Activated CD4-positive, CD25-positive, alpha-beta regulatory T cell (primary cell): ENCODE measurements at places on chromosomes 3 and 15.

DNA sequence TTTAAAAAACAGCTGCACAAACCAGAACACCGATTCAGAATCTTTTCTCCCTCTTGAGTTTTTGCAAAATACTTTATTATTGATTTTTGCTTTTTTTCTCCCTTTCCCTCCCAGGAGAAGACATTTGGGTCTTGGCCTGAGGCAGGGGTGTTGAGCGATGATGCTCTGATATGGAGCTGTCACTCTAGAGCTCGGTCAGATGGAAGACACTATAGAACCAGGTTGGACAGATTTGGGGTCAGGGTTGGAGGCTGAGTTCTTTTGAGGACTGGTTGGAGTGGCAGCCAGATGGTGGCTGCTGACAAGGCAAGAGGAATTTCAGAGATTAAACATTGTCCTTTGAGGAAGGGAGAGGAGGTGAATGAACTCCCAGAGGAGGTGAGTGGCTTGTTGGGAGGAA, 16.9 kb downstream of the CDAN1 start:
- DNase-seq: no peak

GRCh38 chr15:60326343-60326742, 71.4 kb downstream of the ANXA2 start:
- DNase-seq: no peak

DNA sequence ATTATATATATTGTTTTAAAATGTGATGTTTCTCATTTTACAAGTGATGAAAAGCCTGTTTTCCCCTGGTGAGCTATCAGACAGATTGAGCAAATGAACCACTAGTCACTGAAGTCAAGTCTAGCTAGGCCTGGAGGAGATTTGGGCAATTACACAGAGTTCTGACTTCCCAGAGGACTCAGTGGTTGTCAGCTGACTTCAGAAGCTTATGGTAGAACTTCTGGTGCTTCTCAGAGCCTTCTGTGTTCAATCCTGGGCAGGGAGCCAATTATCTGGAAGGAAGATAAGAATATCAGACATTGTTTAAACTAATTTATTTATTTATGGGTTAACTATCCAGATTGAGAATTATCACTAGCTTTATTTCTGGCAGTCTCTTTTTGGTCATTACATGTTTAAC, 37.7 kb upstream of the NAALADL2 start:
- DNase-seq: no peak

DNA sequence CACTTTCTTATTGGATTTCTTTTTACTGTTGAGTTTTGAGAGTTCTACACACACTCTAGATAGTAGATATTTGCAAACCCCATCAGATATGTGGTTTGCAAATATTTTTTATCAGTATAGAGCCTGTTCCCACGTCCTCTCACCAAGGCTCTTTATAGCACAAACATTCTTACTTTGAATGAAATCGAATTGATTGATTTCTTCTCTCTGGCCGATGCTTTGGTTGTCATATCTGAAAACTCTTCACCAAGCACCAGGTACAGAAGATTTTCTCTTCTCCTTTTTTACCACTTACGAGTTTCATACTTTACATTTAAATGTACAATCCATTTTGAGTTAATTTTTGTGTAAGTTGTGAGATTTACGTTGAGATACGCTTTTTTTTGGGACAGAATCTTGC, 163.4 kb downstream of the PTPRG start:
- DNase-seq: no peak

DNA sequence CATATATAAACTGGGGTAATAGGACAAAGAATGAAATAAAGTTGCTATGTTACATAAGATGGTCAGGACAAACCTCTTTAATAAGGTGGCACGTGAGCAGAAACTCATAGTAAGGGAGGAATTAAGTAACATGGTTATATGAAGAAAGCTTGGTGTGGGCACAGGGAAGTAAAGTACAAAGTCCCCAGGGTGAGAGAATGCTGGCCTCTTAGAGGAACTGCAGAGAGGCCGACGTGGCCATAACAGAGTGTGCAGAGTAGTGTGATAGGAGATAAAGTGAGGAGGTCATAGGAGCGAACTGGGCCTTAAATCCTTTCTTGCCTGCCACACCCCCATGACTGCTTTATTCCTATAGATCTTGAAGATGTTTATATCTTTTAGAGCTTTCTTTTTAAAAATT, 17.4 kb upstream of the RBMS3 start:
- no peak for DNase-seq

DNA sequence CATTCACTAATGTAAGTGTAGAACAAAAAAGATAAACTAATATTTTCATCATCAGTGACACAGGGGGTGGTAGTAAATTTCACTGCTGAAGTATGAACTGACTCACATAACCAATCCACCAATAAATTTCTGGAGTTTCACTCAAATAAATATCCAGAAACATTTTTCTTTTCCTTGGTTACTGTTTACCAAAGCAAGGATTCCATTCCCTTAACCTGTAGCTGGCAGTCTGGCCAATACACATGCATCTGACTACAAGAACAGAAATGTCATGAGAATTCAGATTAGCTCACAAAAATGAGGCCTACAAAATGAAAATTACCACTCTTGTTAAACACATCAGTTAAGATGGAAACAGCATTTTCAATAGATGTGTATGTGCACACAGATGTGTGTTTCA, 80.3 kb downstream of the STAG1 start:
- DNase-seq: no peak

DNA sequence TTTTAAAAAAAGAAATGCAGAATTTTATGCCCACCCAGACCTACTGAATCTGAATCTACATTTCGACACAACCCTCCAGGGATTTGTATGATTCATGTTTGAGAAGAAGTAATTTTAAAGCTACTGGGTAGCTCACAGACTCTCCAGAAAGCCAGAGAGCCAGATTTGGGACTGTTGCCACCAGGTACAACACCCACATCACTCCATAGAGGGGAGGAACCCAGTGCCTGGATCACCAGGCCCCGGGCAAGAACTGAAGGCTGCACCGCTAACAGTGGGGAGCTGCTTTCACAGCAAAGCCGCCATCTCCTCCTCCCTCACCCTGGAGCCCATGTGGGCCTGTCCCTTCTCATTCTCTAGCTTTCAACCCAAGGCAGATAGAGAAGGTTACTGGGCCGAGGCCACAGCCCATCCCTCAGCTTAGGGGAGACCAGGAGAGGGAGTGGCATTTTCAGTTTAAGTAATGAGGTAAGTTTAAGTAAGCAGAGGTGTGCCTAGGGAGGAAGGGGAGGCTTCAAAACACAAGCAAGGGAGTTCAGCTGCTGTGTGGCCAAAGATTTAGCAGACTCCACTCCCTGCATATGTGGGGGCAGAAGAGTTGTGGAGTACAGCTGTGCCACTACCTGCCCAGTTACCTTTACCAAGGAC, 109.8 kb downstream of the IL12A start:
- DNase-seq: no peak

- DNase-seq: no peak
Measured at GRCh38 chr3:185767002-185767688, 57.7 kb downstream of the IGF2BP2 start.

DNA sequence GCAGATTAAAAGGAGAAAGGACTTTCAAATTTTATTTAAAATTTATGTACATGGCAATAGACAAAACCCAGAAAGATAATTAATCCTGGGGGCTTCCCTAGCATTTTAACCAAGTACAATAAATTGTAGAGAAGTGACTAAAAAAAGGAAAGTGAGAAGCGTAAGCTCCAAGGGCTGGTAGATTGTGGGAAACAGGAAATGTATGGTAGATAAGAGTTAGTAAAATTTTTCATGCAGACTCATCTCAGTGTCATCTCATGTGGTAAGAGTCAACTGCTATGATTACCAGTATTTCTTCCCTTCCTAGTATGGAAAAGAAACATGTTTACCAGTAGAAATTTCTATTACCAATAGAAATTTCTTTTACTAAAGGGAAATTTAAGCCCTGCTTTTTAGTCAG, 464.3 kb upstream of the AGTR1 start:
- DNase-seq: no peak

GRCh38 chr15:78213425-78213750, 21.0 kb downstream of the ACSBG1 start:
- DNase-seq: no peak

- no peak for DNase-seq
Measured at GRCh38 chr3:56878074-56878473, 76.3 kb upstream of the ARHGEF3 start.

DNA sequence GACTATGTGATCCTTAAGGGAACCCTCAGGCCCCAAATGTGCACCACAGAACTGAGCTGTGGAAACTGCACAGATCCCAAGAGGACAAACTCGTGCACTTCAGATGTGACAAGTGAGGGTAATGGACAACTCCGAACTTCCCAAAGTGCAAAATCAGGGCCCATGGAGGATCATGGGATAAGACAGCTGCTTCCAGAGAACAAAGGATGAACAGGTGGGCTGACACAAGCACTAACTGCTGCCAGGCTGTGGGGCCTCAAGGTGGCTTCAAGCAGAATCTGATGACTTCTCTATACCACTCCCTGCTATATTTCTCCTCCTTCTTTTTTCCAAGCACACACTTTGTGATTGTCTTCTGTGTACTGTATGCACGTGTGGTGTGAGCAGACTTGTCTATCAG, 5.4 kb downstream of the TARS3 start:
- DNase-seq: no peak

DNA sequence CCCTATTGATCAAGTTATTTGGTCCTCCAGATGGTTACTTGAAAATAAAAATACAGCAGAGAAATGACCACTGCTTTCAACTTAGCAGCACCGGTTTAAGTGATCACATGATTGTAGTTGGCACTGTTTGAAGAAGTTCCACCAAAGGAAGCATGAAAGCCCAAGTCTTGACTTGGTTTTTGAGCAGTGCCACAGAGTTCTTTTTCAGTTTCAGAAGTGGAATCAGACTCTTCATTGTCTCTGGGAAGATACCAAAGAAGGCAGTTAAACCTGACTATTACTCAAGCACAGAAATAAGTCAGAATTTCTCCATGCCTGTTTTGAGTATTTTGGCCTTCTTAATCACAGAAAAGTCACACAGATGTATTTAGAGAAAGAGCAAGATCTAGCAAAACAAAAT, 66.7 kb downstream of the BBX start:
- DNase-seq: no peak

- DNase-seq: no peak
Measured at GRCh38 chr3:64880916-64881315, 193.1 kb upstream of the ADAMTS9 start.

- DNase-seq: no peak
Measured at GRCh38 chr3:112004669-112005068, 5.9 kb downstream of the TAGLN3 start.

GRCh38 chr3:55408193-55408826, 78.8 kb downstream of the WNT5A start:
- DNase-seq: no peak

GRCh38 chr3:123638936-123639689, 54.3 kb upstream of the HACD2 start:
- no peak for DNase-seq

DNA sequence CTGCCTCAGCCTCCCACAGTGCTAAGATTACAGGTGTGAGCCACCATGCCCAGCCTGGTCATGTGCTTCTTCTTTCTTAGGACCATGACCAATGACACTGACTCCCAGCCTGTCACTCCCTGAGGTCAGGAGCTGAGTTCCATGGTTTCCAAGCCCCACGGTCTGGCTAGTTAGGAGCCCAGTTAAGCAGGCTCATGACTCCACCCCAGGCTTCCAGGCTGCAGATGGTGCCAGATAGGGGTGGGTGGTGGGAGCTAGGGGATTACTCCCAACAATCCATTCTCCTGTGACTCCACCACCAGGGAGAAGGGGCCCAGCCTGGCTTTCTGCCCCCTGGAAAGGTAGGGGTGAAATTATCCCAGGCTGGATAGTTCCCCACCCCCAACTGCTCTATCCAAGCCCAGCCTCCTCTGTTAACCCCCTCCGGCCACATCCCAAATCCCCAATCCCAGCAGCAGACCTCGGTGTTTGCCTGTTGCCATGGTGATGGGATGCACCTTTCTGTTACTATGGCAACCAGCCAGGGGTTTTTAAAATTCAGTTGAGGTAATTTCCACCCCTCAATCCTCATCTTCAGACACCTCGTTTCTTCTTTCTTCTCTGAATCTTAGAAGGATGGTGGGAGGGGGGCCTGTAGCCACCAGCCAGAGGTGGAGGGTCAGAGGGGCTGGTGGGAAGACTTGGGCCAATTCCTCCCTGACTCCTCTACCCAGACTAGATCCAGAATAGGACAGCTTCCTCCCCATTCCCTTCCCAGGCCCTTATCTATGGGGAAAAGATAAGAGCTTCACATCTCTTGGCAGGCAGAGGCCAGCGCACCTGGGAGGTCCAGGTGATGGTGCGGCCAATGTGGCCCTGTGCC, 22.5 kb upstream of the SEMA3F start:
- no peak for DNase-seq

GRCh38 chr3:43704697-43705096, 14.0 kb downstream of the ABHD5 start:
- no peak for DNase-seq

- DNase-seq: no peak
Measured at GRCh38 chr3:127758013-127758412, 64.3 kb downstream of the MGLL start.

DNA sequence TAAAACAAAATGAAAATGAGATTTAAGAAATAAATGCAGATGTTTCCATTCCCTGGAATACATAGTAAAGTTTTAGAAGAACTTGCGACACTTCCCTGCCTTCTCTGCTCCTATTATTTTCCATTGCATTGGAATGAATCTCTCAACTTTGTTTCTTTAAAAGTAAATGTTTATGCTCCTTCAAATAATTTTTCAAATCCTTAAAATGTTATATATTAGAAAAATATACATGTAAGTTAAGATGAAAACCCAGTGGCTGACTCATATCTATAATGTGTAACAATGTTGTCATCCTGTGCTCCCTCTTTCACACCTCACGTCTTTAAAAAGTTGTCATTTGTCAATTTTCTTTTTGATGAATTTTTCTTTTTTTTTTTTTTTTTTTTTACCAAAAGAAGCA, 3.6 kb downstream of the RBMS3 start:
- DNase-seq: no peak

DNA sequence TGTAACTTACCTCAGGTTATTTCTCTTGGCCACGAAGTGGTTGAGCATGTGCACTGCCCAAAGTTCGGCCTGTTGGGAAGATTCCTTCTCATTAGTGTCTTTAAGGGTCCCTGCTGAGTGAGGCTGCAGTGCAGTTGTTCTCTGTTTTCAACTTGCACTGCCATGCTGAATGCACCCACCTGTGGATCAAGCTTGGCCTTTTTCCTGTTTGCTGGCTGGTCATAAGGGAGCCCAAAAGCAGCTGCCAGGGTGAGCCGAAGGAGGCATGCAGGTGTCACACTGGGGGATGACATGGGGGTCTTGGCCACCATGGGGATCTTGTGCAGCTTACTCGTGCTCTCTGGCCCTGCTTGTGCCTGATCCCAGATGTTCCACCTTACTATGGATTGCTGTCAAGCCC, 46.1 kb upstream of the RAF1 start:
- no peak for DNase-seq

DNA sequence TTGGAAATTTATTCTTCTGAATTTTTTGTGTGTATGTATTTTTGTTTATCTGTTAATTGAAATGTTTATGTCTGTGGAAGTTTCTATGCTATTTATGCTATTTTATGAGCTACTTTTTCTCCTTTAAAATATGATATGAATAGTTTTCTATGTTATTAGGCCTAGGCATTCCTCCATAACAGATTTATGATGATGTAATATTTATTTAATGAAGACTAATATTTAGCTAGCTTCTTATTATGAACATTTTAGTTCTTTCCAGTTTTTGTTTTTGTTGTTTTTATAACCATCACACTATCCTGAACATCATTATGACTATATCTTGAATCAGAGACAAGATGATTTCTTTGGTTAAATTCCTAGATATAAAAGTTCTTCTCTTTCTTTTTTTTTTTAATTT, 70.7 kb downstream of the P2RY1 start:
- DNase-seq: no peak
